ENCODE measurements at places on chromosomes 16 and 17.

GRCh38 chr16:58094791-58095574 lies 34.2 kb downstream of the CFAP20 start:
- DNase-seq = no peak

DNA sequence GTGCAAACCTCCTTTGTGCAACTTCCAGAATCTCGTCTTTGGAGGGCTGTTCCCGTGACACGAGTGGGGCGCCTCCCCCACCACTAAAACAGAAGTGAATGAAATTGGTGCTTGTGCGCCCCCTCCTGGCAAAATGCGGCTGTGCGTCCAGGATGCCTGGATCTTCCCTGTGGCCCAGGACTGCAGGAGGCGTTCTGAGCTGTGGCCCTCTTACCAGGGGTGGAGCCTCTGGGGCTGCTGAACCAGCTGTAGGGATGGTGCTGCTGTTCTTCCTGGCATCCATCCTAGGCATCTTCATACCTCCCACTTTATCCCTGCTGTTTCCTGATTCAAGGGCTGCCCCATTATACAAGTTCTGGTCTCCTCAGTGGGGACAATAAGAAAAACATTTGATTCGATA lies 18.5 kb upstream of the NAGLU start:
- peak; percentile 2 for DNase-seq

DNA sequence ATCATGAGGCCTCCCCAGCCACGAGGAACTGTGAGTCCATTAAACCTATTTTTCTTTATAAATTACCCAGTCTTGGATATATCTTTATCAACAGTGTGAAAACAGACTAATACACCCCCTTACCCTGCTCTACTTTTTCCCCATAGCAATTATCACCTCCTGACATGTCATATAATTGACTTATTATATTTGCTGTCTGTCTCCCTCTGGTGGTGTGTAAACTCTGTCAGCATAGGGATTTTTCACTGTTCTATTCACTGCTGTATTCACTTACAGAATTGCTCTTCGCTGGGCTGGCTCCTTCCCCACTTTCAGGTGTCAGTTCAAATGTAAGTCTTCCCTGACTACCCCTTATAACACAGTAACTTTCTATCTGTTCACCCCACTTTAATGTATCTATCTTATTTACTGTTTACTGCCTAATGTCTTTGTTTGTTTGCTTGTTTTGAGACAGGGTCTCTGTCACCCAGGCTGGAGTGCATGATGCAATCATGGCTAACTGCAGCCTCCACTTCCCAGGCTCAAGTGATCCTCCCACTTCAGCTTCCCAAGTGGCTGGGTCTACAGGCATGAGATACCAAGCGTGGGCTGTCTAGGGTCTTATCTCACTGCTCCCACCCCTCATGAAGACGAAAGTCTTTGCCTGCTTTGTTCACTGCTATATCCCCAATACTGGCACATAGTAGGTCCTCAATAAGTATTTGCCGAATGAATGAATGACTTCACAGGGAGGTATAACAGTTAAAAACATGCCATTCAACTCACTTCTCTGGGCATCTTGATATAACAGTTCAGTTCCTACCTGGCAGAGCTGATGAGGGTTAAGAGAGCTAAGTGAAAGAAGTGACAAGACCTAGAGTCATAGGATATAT lies 52.4 kb upstream of the CDH3 start:
- DNase-seq = no peak

- no peak for DNase-seq
Measured at GRCh38 chr16:67183-67791, 5.1 kb downstream of the RHBDF1 start.

DNA sequence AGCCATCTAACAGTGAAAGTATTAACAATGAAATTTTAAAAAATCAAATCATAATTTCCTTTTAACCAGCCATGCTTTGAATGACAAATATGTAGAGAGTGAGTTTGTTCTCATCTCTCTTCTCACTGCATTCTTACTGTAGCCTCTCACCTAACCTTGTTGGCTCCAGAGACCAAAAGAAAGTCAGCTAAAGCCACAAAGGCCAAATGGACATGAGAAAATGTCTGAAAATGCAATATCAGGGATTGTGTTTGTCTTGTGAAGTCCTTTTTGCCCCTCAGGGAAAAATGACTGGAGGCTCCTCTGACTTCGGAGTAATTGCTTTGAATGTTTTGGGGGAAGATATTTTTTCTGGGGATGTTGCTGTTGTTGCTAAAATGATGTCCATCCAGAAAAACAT lies 166.3 kb downstream of the SLC39A11 start:
- DNase-seq = no peak

DNA sequence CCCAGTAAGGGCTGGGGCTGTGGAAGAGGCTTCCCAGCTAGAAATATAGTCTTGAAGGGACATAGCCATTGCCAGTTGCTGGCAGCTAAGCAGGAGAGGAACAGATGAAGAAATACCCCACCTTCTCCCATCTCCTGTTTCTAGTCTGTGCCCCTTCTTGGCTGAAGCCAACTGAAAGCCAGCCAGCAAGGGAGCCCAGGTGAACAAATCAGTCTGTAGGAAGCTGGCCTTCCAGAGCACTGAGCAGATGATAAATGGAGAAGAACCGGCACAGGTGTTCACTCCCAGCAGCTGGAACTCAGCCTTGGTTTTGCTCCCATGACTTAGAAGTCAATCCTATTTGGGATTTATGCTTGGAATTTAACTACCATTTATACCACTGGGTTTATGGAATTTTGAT lies 69.2 kb upstream of the DHX40 start:
- no peak for DNase-seq

GRCh38 chr17:45132320-45132571 lies at the start of gene PLCD3:
TSS of gene PLCD3 (minus strand) at chr17:45132515. CDS start at chr17:45132410, 105 bp downstream.
- DNase-seq = peak; percentile 20

DNA sequence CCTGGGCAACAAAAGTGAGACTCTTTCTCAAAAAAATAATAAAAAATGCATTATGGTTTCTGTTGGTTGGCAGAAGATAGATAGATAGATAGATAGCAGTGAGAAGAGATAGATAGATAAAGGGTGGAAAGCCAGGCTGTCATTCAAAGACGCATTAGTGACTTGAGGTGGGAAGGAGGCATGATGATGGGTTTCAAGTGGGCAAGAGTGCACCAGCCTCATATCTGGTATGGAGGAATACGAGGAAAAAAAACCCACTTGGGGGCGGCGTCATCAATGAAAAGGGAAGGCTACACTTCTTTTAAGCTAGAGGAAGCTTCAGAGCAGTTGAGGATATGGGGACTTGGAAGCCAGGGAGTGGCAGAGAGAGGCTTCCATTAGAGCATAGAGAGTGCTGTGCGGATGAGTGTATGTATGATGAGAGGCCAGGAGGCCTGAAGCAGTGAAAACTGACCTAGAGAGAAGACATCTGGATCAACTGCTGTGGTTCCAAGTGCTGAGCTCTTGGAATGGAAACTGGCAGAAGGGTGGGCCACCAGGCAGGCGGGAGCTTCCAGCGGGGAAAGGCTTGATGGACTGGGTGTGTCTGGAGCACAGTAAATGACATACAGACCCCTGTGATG lies 31.8 kb downstream of the CEP95 start:
- DNase-seq = no peak

GRCh38 chr16:57732714-57733113 lies 2.9 kb upstream of the KATNB1 start:
- DNase-seq = no peak

DNA sequence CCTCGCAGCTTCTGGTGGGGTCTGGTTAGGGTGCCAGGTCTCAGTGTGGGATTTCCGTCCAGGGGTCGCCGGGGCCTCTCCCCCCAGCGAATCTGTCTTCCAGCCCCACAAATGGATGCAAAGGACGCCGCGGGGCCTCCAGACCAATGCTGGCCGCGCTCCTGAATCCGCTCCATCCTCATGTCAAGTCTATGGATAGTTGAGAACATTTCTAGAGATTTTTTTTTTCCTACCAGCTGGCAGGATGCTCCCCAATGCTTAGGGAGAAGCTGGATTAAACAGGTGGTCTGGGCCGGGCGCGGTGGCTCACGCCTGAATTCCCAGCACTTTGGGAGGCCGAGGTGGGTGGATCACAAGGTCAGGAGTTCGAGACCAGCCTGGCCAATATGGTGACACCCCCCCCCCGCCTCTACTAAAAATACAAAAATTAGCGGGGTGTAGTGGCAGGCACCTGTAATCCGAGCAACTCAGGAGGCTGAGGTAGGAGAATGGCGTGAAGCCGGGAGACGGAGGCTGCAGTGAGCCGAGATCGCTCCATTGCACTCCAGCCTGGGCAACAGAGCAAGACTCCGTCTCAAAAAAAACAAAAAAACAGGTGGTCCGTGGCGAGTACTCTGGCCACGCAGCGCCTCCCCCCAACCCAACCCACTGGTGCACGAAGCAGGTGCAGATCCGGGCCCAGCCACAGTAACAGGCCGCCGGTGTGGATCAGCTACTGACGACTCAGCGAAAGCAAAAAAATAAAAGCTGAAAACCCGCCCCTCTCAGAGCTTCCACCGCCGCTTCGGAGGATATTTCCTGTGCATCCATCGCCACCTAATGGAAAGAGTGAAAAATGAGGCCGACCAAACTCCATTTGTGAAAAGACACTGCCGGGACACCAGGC lies 1.1 kb upstream of the NXN start:
- DNase-seq = peak; percentile 93

GRCh38 chr17:71430281-71430680 lies 690.5 kb upstream of the SOX9 start:
- peak; percentile 65 for DNase-seq

DNA sequence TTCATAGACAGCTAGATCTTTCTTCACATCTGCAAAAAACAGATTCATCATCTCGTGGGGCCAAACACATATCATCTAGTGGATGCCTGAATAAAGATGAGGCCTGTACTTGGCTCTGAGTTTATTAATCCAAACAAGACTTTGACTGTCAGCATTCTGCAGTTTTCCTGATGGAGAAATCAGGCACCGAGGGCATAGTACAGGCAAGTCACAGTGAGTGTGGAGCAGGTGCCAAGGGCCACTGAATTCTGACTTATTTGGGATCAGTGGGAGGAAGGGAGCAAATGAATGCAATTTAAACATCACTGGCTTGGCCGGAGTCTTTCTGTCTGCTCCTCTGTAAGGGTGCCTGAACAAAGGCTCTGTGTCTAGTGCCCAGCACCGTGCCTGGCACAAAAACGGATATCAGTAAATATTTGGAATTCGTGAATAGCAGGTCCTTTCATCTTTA lies 975 bp downstream of the CFAP20 start:
- no peak for DNase-seq

GRCh38 chr17:27743281-27743885 lies 56.9 kb downstream of the NOS2 start:
- no peak for DNase-seq

GRCh38 chr17:57109393-57110151 lies 24.5 kb downstream of the AKAP1 start:
- DNase-seq = no peak

- DNase-seq = no peak
Measured at GRCh38 chr16:89582614-89583196, 7.1 kb downstream of the CPNE7 start.

DNA sequence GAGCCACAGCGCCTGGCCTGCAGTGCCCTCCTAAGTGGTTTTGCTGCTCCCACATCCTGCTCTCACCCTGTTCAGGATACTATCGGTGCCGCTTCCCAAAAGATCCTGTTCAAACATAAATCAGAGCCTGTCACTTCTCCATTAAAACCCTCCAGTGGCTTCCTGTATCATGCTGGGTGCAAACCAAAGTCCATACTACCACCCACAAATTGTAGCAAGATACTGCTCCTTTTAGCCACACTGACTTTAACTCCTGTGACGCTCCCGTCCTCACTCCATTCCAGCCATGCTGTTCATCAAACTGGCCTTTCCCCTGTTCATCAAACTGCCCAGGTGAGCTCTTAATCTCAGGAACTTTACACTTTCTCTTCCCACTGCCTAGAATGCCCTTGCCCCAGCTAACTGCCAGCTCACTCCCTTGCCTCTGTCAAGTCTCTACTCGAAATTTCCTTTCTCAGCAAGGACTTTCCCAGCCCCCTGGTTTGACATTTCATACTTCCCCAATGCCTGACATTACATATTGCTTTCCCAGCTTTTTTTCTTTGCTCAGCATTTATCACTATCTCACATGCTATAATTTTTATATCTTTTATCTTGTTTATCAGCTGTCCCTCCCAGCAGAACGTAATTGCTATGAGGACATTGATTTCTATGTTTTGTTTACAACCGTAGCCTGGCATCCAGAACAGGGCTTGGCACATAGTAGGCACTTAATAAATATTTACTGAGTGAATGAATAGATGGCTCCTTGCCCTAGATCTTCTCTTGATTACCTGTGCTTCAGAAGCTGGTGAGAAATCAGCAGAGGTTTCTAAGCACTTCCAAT lies 44.3 kb upstream of the SMURF2 start:
- no peak for DNase-seq

DNA sequence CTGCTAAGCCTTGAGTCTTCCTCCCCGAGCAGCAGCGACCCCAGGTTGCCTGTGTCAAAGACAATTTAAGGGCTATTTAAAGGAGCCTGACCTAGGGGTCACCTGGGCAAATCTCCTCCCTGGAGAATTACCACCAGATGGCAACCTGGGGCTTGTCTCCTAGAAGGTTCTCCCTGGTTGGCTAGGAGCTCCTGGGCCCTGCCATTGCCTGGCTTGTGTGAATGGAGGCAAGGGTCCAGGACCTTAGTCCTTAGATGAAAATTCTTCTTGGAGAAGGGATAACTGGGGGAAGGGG lies 51.3 kb upstream of the TAC4 start:
- no peak for DNase-seq

DNA sequence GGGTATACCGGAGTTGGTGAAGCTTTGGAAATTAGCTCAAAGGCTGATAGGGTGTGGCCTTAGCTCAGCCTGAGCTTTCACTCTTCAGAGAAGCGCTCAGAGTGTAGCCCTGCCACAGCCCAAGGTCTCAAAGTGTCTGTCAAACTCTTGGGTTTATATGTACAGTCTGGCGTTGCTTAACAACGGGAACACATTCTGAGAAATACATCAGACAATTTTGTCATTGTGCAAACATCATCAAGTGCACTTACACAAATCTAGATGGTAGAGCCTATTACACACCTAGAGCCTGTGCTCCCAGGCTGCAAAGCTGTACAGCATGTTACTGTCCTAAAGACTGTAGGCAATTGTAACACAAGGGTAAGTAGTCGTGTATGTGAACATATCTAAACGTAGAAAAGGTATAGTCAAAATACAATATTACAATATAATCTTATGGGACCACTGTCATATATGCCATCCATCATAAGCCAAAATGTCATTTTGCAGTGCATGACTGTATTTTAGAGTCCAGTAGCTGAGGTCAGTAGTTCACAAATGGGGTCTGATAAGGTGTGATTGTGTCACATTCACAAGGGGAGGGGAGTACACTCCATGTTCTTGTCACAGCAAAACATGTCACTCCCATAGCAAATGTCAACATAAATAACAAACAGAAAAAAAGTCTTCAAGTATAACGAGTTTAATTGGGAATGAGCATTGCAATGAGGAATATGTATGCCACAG lies 20.6 kb downstream of the CHAD start:
- peak; percentile 58 for DNase-seq

DNA sequence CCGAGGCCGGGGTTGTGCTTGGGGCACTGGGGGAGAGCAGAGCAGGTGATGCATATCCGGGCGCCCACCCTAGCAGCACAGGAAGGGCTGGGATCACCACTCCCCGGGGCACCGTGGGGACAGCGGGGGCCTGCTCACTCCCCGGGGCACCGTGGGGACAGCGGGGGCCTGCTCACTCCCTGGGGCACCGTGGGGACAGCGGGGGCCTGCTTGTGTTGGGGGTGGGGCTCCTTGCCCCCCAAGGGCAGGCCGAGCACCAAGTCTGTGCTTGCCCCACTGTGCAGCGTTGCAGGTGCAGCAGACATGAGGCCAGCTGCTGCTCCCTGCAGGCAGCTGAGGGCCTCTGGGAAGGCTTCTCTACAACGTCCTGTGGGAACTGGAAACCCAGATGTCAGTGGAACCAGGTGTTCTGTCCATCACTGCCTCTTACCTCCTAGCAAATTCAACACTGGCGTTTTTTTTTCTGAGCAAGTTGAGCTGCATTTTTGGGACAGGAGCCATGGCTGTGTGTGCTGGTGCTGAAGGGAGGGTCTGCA lies 25.0 kb upstream of the ZNF750 start:
- no peak for DNase-seq
